ENCODE measurements at places on chromosomes 11 and 22.

- DNase-seq = no peak
These were observed 18.2 kb downstream of the CHRM1 start for GRCh38 chr11:62902932-62903331.

- DNase-seq = no peak
These were observed 175.8 kb downstream of the DSCAML1 start for GRCh38 chr11:117621226-117621625.

DNA sequence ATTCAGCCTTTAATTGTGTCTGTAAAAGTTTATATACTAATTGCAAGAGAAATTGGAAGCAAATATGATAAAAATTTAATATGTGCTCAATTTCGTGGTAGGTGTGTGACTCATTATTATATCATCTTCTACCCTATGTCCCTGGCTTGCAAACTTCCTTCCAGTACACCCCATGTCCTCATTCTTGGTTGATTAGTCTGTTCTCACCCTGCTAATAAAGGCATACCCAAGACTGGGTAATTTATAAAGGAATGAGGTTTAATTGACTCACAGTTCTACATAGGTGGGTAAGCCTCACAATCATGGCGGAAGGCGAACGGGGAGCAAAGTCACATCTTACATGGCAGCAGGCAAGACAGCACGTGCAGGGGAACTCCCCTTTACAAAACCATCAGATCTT lies 11.9 kb downstream of the MRGPRX3 start:
- no peak for DNase-seq

- no peak for DNase-seq
These were observed 2.7 kb downstream of the FAT3 start for GRCh38 chr11:92227230-92227814.

GRCh38 chr11:64564419-64564818 lies 26.6 kb upstream of the SLC22A12 start:
- DNase-seq = no peak

DNA sequence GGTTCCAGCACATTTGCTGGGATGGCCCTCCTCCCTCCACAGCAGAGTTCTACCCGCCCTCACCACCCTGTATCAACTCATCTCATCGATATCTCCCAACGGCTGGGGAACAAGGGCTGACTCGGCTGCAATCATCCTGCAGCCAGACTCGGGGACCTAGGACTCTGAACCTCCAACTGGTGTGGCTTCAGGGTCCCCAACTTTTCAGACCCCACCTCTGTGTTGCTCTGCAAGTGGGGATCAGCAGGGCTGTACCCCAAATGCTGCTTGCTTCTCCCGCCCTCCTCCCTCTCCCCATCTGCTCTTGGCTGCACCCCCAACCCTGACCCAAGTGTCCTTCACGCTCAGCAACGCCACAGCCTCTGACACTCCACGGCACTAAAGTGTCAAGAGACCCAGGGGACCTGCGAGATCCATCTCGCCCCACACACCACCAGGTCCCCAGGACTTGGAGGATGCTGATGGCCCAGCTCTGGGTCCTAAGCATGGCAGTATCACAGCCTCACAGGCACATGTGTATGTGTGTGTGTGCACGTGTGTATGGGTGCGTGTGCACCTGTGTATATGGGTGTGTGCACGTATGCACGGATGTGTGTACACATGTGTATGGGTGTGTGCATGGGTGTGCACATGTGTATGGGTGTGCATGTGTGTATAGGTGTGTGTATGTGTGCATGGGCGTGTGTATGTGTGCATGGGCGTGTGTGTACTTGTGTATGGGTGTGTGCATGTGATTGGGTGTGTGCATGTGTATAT lies 26.4 kb downstream of the KCNQ1 start:
- no peak for DNase-seq

DNA sequence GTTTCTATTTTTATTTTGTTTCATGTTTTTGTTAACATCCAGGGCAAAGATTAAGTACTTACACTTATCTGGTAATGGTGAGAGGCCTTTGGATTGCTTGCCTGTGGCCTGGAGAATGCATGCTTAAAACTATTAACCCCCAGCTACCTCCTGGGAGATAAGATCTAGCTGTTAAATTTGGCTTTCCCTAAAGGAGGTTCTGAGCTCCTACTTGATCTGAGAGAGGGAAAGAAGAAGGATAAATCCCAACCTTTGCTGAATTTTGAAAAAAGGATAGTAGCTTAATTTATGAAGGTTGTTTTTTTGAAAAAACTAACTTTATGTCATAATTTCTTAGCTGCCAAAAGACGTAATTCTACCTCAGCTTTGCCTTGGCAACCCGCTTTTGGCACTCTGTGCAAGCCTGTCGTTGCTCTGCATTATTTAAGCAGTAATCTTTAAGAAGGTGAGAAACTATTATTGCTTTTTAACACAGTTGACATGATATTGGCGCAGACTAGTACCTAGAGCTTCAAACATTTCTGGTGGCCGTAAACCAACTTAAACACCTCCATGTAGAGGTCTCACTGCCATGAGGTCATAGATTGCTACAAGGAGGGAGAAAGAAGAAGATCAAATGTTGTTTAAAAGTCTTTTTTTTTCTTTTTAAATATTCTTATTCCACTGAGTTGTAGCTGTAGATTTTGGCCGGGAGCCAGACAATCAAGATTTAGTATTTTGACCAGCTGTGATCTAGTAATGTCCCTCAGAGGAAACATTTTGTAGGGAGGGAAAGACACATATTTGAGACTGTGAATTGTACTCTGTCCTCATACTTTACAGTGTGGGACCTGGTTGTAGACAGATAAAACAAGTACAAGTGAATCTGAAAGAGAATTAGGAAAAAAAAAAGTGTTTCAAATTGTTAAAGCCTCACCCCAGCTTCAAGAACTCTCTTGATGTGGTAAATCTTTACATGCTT lies 74.4 kb downstream of the WNT11 start:
- DNase-seq = no peak

- no peak for DNase-seq
These were observed 166.8 kb downstream of the NTM start for GRCh38 chr11:131537196-131537595.

GRCh38 chr11:78265326-78265725 lies 76.6 kb downstream of the USP35 start:
- DNase-seq = no peak

DNA sequence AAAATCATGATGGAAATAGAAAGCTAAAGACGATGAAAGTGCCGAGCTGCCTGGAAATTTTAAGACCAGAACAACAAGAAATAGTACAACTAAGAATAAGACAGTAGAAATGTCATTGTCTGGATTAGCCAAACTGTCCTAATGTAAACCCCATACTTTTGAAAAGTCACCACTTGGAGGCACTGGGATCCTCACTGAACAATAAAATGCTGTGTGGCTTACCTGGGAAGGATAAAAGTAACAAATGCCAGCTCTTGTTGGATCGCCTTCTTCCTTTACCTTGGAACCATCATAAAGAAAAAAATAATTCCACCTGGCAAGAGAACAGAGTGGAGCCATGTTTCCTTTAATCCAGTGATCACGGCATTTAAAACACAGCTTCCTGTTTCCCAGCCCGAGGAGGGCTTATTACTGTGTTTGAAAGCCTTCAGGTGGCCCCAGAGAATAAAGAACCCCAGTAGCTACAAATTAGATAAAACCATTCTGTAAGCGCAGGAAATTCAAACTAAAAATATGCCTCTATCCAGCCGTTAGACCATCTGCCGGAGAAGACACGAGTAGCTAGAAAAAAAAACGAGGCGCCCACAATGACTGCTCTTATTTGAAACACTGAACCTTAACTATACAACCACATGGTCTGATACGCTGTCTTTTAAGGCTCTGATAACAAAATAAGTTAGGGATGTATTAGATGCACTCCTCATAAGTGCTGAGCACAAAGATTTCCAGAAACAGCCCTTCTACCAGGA lies 4.4 kb downstream of the HPS4 start:
- no peak for DNase-seq

DNA sequence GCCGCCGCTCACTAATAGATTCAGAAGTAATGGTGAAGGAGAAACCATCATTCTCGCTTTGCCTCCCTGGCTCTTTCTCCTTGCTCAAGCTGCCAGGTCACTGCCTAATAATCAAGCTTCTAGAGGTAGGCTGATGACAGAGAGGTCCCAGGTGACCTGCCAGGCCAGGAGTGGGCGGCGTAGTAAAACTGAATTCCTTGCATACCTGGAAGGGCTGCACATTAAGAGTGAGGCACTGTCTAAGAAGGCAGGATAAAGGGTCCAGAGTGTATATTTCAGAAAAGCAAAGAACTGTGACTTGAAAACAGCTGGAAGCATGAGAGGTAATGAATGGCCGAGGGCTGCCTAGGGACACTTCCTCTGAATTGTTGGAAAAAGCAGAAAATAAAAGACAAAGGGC lies 4.1 kb downstream of the SYT13 start:
- no peak for DNase-seq

DNA sequence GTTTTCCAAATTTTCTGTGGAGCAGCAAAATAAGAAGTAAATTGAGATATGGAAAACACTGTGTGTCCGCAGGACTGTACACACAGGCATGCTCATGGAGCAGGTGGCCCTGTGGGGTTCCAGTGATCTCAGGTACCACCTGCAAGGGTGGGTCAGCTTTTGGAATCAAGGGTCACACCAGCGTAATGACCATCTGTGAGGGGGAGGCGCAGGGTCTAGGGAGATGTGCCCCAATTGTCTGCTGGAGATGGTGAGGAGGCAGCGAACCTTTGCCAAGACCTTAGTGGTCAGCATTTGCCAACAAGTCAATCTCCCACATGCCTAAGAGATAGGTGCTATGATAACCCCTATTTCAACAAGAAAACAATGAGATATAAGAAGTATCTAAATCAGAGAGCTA lies 49.4 kb downstream of the SHANK2 start:
- DNase-seq = no peak

GRCh38 chr22:36413022-36413775 lies 25.4 kb upstream of the MYH9 start:
- no peak for DNase-seq

DNA sequence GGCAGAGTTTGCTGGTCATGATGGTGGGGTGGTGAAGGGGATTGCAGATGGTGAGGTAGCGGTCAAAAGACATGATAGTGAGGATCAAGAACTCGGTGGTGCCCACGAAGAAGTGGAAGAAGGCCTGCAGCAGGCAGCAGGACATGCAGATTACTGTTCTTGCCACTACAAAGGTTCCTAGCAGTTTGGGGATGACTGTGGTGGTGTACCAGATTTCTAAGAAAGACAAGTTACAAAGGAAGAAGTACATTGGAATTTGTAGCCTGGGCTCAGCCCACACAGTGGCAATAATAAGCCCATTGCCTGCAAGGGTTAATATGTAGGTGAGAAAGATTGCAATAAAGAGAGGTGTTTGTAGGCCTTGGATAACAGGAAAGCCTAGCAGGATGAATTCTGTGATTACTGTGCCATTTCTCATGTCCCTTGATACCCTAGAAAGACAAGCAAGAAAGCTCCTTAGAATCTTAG lies at the start of gene OR6X1:
OR6X1 (minus strand) TSS at position 418 of the 468 bp plus-strand sequence; CDS start at position 418, 0 bp downstream.
- no peak for DNase-seq

GRCh38 chr11:76150141-76150540 lies 56.2 kb downstream of the WNT11 start:
- DNase-seq = no peak

- DNase-seq = no peak
These were observed 79.1 kb downstream of the LRRC32 start for GRCh38 chr11:76591416-76591815.

GRCh38 chr11:8654503-8654902 lies 28.0 kb downstream of the TRIM66 start:
- DNase-seq = no peak

GRCh38 chr11:12901874-12902481 lies 107.1 kb upstream of the RASSF10 start:
- no peak for DNase-seq
